ENCODE measurements at places on chromosomes 1 and 21.

GRCh38 chr1:248860007-248860406, 1.1 kb upstream of the ZNF692 start:
- DNase-seq = no peak

DNA sequence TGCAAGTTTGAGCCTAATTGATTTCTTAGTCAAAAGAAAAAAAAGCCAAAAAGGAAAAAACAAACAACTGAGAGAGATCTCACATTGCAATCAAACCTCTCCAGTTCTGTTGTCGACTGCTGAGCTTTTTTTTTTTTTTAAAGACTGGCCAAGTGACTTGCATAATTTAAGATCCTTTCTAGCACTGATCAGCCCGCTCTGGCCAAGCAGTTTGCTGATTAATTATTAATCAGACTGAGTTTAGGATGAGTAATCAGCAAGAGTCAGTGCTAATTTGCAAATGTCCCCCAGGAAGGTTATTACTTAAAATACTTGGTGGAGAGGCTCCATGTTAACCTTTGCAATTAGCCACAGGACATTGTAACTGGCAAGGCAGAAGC, 39.3 kb downstream of the HMGB4 start:
- DNase-seq = peak; percentile 4

GRCh38 chr1:243850202-243850451, at the start of gene AKT3:
Gene AKT3, minus strand, starts transcription at chr1:243850243. Its CDS starts 7,073 bp downstream, at chr1:243843170.
- DNase-seq = peak; percentile 45

- no peak for DNase-seq
These were observed 3.6 kb downstream of the S100A6 start for GRCh38 chr1:153532181-153532580.

DNA sequence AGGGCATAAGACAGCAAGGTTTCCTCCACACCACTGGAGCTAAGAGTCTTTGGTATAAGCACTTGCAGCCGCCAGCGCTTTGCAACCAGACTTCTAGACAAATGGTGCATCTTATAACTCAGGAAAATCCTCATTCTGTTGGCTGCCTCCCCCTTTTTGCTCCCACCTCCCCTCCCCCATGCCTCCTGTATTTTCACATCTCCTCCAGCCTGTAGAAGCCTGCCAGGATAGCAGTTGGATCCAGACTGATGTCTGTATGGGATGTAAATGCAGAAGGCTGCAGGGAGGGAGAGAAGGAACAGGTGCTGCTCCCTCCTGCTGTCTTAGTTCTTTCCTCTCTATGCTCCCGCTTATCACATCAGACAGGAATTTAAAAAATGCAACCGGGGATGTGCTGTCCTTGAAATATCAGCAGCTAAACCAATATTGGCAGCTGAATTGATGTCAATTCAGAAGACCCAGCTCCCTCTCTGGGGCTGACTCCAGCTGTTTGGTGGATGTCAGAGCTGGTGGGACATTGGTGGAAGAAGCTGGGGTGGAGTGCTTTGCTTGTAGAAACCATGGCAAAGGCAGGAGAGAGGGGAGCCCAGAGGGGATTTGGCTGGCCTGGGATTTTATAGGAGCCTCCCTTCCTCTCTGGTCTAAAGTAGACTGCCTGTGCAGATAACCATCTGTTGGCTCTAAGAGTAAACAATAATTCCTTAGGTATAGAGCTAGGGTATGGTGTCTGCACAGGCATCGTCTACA, 53.5 kb downstream of the NFASC start:
- DNase-seq = no peak

DNA sequence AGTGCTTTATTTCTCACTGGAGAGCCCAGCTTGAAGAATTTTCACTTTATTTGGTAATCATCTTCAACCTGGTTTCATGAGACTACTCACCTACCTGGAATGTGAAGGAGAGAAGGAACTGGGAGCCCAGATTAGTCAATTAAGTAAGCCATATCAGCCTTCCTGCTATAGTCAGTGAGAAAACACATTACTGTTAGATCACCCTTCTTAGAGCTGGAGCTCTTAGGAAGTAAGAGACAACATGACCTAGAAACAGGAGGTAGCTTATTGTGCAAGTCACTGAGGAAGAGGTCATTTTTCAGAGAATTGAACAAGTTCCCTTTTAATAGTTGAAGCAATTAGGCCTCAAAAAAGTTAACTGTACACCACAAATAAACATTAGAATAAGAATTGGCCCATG, 49.2 kb upstream of the TEKT2 start:
- no peak for DNase-seq

GRCh38 chr1:232551386-232551785, 78.5 kb downstream of the SIPA1L2 start:
- DNase-seq = no peak

DNA sequence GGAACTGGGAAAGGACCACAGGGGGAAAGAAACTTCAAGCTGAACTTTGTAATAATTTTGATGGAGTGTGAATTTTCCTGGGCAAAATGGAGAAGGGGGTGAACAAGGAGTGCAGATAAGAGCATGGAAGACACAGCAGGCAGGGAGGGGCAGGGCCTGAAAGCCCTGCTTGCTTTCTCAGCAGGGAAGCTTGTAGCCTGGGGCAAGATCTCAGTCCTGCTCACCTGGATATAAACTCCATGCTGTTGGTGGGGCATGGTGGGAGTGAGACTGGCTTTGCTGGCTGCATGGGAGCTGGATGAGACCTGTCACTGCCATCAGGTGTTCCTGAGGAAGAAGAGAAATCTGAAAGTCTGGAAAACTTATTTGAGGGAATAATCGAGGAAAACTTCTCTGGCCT, 58.7 kb upstream of the RC3H1 start:
- DNase-seq = no peak

DNA sequence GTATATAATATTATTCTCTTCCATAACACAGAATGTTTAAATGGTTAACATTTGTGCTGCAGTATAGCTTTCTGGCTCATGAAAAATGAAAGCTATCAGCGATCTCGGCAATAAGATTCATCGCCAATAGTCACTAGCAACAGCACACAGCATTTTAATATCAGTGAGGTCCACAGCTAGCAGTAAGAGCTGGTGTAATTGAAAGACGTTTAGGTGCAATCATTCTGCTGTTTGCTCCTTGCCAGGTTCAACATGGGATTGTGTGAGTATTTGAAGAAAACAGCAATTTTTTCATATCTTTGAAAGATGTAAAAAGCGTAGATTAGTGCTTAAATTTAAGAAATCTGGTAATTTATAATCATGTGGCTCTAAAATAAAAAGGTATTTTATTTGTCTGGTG, 20.1 kb downstream of the PRKACB start:
- no peak for DNase-seq

DNA sequence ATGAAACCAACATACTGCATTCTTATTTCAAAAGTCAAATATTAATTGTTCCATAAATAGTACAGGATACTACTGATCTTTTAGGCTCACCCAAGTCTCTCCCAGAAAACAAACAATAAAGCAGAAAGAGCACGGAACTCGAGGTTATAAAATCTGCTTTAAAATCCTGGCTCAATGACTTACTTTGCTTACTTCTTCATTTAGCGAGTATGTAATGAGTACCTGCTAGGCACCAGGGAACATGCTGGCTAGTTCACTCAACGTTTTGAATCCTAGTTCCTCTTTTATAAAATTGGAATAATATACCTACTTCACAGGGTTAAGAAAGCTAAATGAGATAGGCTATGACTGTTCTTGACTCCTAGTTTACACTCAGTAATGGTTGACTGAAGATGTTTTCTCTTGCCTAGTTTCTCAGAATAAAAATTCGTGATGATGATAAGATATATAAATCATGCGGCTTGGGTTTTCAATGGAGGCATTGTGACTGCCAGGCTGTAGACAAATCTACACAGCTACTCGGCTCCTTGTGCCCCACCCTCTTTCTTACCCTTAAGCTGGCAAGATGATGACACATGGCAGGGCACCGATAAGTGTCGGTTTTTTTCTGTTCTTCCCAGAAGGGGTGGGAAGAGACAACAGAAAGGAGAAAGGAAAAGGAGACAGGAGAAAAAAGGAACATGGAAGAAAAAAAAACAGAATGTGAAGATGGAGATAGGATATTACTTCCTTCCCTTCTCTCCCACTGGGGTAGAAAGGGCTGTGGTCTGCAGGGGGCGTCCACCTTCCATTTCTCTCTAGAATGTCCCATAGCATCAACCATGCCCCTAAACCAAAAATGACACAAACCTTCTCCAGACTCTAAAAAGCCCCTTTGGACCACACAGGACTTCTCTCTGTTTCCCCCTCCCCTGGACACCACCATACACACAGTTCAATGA, 507.1 kb downstream of the SMYD3 start:
- DNase-seq = peak; percentile 51

DNA sequence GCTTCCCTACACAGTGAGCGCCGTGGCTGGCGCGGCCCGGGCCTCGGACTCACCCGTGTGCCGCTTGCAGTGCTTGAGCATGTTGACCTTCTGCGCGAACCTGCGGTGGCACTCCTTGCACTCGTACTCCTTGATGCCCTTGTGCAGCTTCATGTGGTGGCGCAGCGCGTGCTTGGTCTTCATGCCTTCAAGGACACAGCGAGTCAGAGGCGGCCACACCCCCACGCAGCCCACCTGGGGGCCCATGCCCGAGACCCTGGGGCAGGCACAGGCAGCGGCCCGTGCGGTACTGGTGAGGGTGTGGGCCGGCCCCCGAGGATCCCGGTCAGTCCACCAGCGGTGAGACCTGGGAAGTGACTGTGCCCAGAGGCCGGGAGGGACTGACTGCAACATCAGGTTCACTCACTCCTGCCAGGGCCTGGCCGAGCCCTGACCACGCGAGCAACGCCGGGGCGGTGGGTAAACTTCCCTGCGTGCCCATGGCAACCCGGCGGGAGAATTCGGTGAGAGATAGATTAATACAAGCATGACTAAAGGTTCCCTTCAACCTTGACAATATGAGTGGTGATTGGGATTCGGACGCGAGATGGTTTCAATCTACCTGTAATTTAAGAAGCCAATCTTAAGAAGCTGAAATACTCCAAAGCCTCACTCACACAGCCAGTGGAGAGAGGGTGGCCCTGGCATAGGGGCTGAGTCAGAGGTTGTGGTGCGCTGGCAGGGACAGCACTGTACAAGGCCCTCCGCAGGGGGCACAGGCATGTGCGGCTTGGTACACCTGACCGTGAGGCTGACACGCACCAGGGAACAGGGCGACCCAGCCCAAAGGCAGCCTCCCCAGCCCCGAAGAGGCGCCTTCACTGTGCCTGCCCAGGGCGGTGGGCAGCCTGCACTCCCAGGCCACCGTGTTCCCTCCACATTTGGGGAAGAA, 49.1 kb upstream of the RIPK4 start:
- DNase-seq = no peak

DNA sequence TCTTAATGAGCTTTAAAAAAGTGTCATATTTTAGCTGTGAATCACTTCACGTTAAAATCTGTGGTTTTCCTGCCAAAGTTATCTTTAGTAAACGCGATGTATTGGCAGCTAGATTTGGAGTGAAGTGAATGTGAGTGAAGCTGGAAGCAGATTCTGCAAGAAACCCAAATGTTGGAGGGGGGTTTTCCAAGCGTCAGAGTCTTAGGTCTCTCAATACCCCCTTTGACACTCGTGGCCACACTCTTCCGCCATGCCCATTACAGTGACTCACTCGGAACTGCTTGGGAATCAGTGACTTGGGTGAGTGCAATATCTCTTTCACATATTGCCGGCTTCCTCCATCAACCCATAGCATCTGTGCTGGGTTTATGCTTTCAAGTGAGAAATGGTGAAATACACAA, 17.5 kb downstream of the B3GALT5 start:
- peak; percentile 79 for DNase-seq

DNA sequence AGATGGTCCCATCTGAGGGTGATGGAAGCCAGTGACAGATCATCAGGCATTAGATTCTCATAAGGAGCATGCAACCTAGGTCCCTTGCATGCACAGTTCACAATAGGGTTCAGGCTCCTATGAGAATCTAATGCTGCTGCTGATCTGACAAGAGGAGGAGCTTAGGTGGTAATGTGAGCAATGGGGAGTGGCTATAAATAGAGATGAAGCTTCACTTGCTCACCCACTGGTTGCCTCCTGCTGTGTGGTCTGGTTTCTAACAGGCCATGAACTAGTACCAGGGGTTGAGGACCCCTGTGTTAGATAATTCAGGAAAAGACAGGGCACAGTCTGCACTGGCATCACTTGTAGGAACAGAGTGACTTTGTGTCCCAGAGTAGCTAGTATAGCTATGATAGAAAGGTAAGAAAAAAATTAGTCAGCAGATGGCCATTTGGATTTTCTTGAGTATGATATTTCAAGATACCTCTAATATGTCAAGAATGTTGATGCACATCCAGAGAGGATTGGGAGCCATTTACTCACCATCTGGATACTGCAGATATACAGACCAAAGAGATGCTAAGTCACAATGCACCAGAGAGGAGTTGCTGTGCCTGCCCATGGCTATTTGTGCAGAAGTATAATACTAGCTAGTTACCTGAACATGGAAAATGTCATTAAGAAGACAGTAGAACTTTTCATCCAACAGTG, 53.6 kb downstream of the ADCY10 start:
- DNase-seq = no peak

DNA sequence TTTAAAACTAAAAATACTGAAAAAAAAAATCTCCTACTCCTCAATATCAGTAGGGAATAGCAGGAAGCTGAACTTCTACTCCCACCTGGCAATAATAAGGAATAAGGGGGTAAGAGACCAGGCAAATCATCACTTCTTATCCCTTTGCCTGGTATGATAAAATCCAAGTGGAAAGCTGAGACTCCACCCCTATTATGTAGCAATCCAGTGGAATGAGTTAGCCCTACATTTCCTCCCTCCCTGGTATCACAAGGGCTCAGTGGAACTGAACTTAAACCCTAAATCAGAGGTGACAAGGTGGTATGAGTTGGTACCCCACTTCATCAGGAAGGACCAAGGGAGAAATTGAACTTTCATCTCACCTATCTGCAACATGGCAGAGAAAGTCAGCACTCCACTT, 25.7 kb downstream of the TRIM33 start:
- DNase-seq = no peak

DNA sequence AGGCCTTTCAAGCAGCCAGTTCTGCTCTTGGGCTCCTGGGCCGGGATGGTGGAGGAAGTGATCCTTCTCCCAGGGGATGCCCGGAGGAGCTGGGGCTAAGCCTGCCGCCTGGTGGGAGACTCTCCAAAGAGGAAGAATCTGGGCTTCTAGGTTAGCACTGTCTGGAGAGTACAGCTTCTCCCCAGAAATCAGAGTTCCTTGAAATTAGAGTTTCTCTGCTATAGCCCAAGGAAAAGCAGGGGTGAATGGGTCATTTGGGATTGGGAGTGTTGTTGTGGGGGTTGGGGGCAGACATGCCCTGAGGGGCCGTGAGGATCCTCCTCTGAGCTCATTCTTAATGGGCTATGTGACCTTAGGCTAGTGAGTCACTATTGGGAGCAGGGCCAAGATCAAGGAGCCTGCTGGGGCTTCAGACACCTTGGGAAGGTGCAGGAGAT, 6.5 kb downstream of the LGR6 start:
- DNase-seq = peak; percentile 89

GRCh38 chr1:196002906-196003305, 605.3 kb downstream of the KCNT2 start:
- no peak for DNase-seq

GRCh38 chr1:7261490-7261889, 476.2 kb downstream of the CAMTA1 start:
- DNase-seq = no peak

GRCh38 chr1:168362991-168363390, 82.3 kb downstream of the TBX19 start:
- no peak for DNase-seq

All from LoVo (cell line).